ENCODE measurements at places on chromosomes 11 and 22.

- DNase-seq: no peak
Measured at GRCh38 chr22:49586244-49586748, 241.4 kb downstream of the BRD1 start.

GRCh38 chr22:42116848-42117424 lies 13.7 kb downstream of the CYP2D6 start:
- DNase-seq: no peak

DNA sequence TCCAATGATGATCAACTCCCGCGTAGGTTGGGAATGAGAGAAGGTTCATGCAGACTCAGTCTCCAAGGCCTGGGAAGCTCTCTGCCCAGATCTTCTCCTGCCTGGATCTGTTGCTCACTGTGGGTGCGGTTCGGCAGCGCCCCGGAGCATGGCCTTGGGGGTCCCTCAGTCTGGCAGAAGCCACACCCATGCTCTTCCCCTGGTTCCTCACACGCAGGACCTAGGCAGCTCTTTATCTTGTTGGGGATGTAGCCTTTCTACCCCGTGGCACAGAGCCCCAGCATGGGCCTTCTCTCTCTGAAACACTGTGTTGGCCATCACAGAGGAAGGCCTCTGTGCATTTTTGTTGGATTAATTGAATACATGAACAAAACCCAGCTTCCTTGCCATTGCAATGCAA lies 1461.6 kb downstream of the BRD1 start:
- no peak for DNase-seq

DNA sequence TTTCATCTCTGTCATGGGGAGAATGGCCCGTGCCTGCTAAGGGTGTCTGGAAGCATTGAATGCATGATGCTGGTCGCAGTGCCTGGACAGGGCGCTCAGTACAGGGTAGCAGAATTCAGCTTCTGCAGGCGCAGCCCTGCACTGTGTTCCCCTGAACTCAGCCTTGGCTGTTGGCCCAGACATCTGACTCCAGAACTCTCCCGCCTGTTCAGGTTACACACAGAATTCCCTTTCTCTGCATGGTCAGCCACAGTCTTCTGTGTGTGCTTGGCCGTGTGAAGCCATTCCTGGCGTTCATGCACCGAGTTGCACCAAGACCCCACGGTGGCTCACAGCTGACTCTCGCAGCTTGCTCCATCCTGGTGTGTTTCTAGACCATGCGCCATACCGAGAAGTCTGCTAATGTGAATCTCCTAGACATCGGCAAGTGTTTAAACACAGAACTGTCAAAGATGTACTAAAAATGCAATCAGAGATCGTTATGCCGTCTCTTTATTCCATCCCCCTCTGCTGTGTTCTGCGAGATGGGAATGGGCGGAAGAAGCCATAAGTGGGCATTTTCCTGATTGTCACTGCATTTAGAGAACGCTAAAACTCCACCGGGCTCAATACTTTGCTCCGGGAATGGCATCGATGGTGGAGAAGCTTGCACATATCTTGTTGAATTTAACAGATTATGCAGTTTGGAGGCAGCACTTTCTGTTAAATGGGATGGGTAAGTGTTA lies 55.6 kb downstream of the MPPED1 start:
- DNase-seq: no peak

DNA sequence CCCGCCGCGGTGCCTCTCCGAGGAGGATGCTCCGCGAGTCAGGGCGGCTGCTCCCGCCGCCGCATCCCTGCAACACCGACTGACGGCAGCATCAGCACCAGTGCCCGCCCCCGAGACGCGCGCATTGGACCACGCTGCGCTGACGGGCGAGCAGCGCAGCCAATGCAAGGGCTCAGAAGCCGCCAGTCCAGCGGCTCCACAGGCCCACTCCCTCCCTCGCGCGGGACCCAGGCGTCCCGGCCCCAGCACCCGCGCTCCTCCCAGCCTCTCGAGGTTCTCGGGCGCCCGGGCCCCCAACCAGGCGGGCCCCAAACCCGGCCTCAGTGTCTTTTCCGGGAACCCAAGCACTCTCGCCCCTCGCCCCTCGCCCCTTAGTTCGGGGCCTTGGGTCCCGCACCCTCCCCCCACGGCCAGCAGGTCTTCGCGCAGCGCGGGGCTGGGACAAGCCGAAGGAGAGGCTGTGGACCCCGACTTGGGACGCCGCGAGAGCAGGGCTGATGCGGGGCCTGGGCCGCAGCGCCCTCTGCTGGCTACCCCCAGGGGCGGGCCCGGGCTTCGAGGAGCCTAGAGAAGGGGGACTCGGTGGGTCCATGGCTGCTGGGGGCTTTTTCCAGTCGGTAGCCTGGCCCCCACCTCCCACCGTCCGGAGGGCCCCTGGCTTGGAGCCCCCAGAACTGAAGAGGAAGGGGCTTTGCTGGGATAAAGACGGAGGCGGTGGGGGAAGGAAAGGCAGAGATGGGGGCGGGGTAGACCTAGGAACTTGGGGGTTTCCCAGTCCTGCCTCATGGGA lies at the start of gene NRXN2:
Gene NRXN2, minus strand, starts transcription at position 81 of the 790 bp plus-strand sequence. CDS start 9,498 bp downstream, outside the sequence.
- peak; percentile 88 for DNase-seq

- no peak for DNase-seq
Measured at GRCh38 chr11:100929377-100929776, 200.2 kb downstream of the PGR start.

- no peak for DNase-seq
Measured at GRCh38 chr11:64314146-64314804, 3.1 kb downstream of the TRMT112 start.

DNA sequence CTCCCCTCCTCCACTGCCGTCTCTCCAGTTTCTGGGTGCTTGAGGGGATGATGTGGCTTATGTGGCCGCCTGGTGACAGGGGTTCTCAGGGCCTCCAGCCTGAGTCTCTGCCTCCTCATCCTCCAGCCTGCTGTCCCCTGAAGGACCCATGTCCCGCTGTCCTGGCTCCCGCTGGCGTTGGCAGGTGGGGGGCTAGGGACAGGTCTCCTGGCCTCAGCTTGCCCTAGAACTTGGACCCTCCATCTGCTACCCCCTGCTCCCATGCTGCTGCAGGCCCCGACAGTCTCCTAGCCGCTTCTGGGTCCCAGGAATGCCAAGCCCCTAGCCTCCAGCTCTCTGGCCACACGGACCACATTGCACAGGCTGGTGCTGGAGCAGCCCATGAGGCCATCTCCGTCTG lies 13.9 kb upstream of the CELSR1 start:
- DNase-seq: no peak

DNA sequence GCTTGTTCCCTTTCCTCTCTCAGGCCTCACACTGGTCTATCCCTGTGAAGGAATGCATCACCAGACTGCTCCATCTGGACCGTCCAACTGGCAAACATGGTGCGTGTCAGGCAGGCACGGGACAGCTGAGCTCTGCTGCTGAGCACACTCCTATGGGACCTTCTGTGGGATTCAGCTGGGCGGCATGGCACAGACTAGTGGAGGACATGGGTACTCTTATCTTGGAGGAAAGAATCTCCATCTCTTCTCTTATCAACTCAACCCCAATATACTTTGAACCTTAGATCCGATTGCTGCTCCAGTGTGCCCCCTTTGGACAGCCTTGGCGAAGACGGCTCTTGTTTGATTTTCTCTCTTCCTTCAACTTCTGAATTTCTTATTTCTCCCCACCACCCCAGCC lies 593.6 kb downstream of the ETS1 start:
- DNase-seq: no peak

DNA sequence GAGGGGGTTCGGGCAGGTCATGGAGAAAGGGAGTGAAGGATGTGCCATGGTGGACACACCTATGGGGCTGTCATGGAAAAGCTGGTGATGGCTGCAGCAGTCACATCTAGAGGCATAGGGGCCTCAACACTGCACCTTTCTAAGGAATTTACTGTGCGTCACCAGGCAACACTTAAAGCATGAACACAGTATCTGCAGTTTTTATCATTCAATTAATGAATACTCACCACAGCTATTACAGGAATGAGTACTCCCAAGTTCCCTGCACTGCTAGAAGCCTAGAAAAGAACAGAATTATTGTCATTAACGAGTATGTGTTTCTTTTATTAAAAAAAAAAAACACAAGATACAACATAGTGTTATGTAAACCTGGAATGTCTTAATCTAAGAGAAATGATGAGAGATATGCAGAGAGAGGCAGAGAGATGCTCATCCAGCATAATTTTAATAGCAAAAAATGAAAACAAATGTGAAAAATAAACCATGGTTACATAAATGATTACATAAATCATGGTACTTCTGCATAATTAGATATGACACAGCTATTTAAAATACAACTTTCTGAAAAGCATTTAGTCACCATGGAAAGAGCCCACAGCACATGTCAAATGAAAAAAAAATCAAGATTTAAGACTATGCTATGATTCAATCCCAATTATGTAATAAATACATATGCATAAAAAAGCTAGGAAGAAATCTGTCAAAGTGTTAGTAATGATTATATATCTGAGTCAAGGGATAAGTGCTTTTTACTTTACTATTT lies 19.2 kb downstream of the SERPIND1 start:
- DNase-seq: no peak

GRCh38 chr22:24068377-24068680 lies 57.2 kb downstream of the CABIN1 start:
- DNase-seq: no peak

Data from activated naive CD4-positive, alpha-beta T cell treated with Interleukin-2 at 50 U/mL for 16 hours (primary cell).